ENCODE measurements at places on chromosomes 6 and 20.

GRCh38 chr20:20518263-20518662 lies 150.4 kb downstream of the INSM1 start:
- DNase-seq, result no peak

DNA sequence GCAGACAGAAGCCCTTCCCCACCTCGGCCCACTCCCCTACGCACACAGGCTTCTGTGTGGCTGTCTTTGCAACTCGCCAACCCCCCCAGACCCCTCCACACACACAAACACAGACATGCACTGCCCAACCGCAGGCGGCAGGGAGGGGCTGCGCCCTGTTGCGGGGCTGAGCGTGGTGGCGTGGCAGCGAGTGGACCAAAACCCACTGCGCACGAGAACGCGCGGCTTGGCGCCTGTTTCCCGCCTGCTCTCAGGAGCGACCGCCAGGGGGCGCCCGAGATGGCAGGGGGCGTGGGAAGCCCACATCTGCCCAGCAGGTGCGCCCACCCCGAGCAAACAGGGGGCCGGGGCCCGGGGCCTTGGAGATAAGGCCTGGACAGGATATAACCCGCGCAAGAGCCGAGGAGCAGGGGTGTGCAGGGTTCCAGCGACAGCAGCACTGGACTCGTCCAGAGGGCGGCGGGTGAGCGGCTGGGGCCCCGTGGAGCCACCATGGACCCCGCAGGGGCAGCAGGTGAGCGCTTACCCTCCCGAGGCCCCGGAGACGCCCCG lies at the start of gene RBPJL:
TSS of gene RBPJL (plus strand) at position 410 of the 552 bp plus-strand sequence. CDS start at position 493, 83 bp downstream.
- no peak for DNase-seq

GRCh38 chr6:45651301-45651700 lies 273.6 kb upstream of the SUPT3H start:
- no peak for DNase-seq

GRCh38 chr6:43278524-43279078 lies 19.5 kb upstream of the SLC22A7 start:
- no peak for DNase-seq

- no peak for DNase-seq
Observed at GRCh38 chr6:168122011-168122410, 43.0 kb upstream of the FRMD1 start.

- DNase-seq, result no peak
Observed at GRCh38 chr6:76792394-76792793, 670.9 kb downstream of the HTR1B start.

DNA sequence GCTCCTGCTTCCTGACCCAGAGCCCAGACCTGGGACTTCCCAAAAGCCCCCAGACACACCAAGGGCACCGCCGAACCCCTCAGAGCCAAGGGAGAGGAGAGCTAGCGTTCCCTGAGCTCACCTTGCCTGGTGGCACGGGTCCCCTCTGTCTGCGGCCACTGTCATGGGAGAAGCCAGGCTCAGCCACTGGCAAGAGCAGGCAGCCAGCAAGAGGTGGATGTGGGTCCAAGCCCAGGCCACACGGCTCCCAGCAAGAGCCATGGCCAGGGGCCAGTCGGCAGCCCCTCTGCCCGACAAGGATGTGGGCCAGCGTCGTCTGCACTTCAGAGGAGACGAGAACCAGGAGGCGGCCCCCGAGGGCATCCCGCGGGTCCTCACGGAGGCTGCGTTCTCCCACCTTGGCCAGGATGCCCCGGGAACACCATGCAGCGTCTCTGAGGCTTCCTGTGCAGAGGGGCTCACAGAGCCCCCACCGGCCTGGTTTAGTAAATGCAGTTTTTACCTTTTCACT lies 2.2 kb upstream of the PPDPF start:
- no peak for DNase-seq

- DNase-seq, result no peak
Observed at GRCh38 chr6:163507965-163508364, 93.4 kb downstream of the QKI start.

GRCh38 chr6:165889636-165890403 lies 226.8 kb upstream of the PDE10A start:
- no peak for DNase-seq

GRCh38 chr20:41204304-41205265 lies 67.2 kb downstream of the PLCG1 start:
- DNase-seq, result no peak

- no peak for DNase-seq
Observed at GRCh38 chr6:37205997-37206340, 36.0 kb downstream of the PIM1 start.

DNA sequence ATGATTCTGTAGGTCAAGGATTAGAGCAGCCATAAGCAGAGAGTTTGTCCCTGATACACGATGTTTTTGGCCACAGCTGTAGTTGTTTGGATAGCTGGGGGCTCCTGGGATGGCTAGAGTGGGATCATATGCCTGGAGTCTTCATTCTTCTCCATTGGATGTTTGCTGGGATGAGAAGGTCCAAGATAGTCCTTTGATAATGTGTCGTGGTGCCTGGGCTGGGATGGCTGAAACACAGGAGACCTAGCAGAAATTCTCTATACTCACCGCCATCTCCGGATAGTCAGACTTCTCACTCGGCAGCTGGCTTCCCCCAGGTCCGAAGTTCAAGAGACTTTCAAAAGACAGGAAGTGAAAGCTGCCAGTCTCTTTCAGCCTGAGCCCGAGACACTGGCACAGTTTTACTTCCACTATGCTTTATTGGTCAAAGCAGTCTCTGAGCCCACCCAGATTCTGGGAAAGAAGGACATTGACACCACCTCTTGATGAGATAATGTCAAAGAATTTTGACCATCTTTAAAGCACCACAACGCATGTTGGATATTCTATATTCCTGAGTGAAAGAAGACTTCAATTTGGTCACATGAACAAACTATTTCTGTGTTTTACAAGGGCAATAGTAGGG lies 16.0 kb downstream of the MARCKS start:
- DNase-seq, result no peak

DNA sequence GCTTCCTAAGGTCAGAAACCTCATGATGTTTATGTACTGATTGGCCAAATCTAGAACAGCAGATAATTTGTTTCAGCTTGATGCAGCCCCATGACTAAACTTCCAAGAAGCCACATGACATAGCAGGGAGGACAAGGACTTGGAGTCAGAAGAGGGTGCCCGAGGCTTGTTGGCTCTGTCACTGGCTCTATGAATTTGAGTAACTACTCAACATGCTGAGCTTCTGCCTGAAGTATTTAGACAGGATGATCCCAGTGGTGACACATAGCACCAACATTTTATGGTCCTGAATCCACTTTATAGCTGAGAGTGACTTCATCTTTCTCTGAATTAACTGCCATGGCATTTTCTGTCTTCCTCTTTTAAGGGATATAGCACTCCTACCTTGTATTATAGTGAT lies 13.5 kb upstream of the TBX18 start:
- no peak for DNase-seq

GRCh38 chr6:111942561-111942960 lies 69.3 kb upstream of the FYN start:
- DNase-seq, result no peak

- no peak for DNase-seq
Observed at GRCh38 chr20:51750770-51751388, 17.3 kb downstream of the ATP9A start.

- DNase-seq, result no peak
Observed at GRCh38 chr20:20731945-20732296, 19.5 kb upstream of the RALGAPA2 start.

DNA sequence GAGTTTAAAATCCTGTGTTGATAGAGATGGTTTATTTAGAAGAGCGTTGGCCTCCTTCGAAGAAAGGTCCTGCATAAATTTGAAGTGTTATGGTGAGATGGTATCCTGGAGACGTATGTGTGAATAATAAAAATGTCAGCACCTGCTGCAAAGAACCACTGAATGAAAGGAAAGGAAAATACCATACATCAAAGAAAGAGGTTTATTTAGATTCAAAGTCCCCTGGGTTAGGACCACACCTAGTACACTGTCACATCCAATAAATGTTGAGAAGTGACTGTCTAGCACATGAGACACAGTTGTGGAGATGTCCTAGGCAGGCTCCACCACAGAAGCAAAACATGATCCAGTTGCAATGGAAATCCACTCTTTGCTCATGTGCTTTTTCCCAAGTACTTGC lies 214.7 kb downstream of the PAX1 start:
- DNase-seq, result no peak

Data from activated T-cell treated with anti-CD3 and anti-CD28 coated beads for 4 hours (primary cell).